SK-N-SH (cell line): ENCODE measurements at places on chromosomes 3 and 15.

DNA sequence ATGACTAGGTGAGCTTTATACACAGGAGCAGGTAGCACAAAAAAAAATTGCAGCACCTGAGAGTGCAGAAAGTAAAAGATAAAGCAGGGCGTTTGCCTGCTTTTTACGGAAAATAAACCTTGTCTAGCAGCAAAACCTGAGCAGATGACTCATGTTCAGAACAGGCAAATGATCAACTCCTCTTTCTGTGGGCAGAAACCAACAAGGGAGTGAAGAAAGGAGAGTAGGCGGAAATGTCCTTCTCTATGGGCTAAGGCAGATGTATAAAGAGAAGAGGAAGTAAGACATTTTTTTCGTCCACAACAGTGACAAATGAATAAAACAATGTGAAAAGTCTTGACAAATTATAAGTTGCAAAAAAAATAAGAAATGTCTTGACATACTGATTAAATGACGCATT lies 24.5 kb upstream of the GMNC start:
- DNase-seq = no peak

GRCh38 chr3:54909191-54909590 lies 18.7 kb downstream of the LRTM1 start:
- DNase-seq = no peak

DNA sequence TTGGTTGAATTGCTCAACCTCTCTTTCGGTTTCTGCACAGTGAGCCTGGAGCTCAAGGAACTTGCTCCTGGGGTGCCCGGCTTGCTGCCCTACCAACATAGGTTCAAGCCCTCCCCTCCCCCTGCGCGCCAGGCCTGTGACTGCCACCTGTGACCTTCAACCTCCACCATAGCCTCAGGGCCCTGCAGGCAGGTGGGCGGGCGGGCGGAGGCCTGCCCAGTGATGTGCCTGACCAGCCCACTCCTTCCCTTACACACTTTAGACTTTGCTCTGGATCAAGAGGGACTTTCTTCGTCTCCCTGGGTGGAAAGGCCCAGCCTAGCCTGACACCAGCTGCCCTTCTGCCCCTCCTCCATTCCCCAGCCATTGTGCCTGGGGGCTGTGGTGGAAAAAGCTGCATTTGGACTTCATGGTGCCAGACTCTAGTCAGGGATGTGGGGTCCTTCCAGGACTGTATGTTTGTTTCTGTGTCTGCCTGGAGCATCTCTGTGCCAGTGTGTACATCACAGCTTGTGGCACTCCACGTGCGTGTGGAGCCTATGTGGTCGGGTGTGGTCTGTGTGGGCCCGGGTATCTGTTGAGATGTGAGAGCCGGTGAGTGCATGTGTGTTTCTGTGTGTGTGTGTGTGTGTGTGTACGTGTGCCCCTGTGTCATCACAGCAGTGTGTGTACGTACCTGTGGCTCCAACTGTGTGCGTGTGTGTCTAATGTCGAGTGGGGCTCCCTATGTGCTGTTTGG lies 9.5 kb downstream of the PRKCD start:
- no peak for DNase-seq

GRCh38 chr3:188156056-188156455 lies 2.1 kb downstream of the LPP start:
- DNase-seq = no peak

- no peak for DNase-seq
Measured at GRCh38 chr3:52140769-52141168, 13.5 kb downstream of the POC1A start.

DNA sequence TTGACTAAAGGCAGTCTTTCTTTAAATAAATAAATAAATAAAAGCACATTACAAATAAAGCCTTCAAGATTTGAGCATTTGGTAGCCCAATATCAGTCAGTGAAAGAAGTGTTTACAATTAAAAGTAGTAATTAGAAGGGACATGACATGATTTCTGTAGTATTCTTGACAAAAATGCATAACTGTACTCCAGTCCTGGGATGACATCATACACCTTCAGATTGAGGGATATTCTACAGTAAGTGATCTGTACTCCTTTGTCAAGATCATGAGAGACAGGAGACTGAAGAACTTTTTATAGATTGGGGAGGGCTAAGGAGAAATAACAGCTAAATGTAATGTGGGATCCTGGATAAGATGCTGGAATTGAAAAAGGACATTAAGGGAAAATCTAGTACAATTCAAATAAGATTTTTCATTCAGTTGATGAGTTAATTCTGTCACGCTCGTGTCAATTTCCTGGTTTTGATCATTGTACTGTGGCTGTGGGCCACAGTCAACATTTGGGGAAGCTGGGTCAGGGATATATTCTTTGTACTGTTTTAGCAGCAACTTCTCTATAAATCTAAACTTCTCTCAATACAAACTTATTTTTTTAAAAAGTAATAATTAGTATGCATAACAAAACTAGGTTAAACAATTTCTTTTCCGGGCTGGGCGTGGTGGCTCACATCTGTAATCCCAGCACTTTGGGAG lies 314.8 kb downstream of the PTPRG start:
- no peak for DNase-seq

DNA sequence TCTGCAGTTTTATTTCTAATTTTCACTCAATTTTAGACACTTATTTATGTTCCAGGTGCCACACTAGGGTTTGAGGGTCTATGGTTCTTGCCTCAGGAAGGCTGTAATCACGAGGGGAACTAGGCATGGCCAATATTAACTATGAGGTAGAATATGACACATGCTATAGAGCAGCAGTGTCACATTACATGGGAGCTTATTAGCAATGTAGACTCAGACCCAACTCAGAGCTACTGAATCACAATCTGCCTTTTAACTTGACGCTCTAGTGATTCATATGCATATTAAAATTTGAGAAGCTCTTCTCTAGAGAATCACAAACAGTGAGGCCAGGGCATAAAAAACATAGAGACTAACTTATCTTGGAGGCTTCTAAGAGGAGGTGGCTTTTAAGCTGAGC lies 32.8 kb upstream of the MRPL3 start:
- no peak for DNase-seq

DNA sequence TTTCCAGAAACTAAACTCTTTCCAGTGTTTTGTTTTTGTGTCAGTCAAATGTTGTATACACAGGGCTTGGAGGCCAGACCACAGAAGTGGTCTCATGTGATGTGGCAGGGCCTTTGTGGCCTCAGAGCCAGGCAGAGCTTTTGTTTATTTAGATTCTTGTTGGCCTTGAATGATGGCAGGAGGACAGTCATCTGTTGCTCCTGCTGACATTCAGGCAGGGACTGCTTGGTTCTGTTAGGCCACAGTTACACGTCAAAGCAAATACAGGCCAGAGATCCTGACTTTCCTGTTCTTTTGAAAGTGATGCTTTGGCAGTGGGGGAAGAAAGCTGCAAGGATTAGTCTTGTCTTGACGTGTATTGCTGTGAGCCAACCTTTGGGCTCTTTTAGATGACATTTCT lies 325.1 kb downstream of the CACNA2D3 start:
- no peak for DNase-seq

DNA sequence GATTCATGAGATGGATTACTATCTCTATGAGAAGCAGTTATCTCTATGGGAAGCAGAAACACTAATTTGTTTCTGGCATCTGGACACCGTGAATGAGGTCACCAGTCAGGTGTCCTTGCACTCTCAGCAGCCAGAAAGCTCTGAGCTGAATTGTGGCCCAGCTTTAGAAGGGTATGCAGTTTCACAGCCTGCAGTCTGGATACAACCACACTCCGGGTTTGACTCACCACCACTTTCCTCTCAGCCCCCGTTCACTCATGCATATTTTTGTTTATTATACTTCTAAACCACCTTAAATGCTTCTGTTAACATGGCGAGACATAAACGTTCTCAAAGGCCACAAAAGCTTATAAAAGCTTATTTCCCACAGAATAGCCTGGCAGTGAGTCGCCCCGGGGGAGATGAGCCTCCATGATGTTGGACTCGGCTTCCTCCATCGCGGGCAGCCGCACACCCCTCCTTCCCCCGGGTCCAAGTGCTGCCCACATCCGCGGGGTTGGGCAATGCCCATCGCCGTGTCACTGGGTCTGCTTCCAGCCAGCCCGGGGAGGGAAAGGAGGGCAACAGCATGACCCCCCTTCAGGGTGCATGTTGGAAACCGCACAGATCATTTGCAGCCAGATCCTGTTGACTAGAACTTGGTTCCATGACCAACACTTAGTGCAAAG lies 16.8 kb upstream of the SLC41A3 start:
- peak; percentile 65 for DNase-seq

DNA sequence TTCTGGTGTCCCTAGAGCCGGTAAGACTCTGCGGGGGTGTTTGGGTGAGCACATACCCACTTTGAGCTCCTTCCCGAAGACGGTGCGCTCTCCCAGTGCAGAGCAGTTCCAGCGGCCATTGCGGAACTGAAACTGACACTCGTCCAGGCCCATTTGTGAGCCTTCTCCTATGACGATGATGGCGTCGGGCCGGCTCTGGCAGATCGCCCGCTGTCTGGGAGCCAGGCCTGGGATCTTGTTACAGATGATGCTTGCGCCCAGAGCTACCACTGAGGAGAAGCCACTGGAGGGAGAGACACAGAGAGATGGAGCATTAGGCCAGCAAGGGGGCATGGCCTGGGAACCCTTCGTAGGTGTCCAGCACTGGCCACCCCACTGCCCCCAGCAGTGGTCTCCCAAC lies 5.0 kb downstream of the WNT7A start:
- no peak for DNase-seq

DNA sequence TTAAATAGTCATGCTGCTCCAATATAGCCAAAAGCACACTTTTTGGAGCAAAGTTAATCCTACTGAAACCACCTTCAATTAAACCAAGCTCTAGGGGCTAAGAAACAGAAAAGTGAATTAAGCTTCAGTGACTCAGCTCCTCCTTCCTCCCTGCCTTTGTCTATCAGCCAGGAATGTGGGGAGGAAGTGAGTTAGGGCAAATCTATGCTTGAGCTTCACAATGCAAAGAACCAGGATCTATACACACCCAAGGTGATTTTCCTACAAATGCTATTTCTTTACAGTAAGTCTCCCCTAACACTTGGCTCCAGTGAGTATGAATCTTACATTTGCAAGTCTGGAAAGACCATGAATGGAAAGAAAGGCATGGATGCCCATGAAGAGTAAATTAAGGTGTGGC lies 212.1 kb downstream of the P3H2 start:
- DNase-seq = no peak

- no peak for DNase-seq
Measured at GRCh38 chr3:32292085-32292796, 53.8 kb downstream of the CMTM8 start.

GRCh38 chr3:52524752-52525679 lies 8.6 kb downstream of the NT5DC2 start:
- peak; percentile 77 for DNase-seq

- no peak for DNase-seq
Measured at GRCh38 chr3:105869861-105870755, 1.3 kb upstream of the CBLB start.

DNA sequence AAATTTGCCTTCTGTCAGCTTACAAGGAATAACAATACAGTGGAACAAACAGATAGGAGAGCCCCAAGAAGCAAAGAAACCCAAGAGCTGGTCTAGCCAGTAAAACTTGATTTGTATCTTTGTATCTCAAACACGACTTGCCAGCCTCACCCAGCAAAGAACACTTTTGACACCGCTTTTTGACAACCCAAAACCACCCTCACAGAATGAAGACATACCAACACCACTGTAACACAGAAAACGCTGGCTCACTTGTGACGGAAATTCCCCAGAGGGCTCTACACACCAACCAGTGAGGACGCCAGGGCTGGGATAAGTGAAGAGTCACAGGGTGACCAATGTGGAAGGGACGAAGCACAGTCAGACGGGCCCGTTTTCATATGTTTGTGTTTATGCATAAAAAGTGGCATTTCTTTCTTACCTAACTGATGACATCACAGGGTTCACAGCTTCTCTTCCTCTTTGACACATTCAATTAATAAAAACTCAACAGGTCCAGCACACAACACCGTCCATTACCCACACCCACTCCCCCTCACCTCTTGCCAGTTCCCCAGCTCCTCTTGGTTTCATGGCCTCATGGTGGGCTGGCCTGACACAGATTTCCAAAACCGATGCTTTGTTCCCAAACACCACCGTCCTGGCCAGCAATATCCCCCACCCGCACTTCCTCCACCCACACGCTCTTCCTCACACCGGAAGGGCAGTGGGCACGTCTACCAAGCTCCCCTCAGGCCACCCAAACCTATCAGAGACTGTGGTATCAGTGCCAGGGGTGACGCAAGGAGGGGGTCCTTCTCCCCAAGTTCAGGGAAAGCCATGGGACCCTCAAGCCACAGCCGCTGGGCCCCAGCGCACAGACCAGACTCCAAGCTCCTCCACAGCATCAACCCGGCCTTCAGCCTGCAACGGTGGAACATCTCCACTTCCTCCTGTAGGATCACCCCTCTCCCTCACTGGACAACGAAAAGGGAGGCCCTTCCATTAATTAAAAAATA lies 94.2 kb downstream of the ADAMTS17 start:
- no peak for DNase-seq

DNA sequence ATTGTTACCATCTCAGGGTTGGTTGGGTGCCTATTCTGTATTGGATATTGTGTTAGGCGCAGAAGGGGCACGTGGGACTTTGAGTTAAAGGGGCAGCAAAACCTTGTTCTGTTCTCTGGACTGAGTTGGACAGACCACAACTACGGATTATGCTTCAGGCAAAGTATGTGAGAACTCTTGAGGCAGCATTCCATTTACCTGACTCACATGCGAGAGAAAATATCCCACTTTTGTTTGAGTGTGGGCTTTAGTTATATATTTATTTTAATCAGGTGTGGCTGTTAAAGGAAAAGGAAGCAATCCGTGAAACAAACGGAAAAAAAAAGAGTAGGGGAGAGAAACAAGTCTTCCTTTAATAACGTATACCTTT lies 627 bp upstream of the PLS1 start:
- no peak for DNase-seq

GRCh38 chr15:69072906-69073305 lies 58.4 kb downstream of the NOX5 start:
- no peak for DNase-seq

- DNase-seq = no peak
Measured at GRCh38 chr3:110957247-110958025, 114.2 kb upstream of the NECTIN3 start.

GRCh38 chr15:65611888-65612615 lies 1.1 kb upstream of the INTS14 start:
- no peak for DNase-seq

DNA sequence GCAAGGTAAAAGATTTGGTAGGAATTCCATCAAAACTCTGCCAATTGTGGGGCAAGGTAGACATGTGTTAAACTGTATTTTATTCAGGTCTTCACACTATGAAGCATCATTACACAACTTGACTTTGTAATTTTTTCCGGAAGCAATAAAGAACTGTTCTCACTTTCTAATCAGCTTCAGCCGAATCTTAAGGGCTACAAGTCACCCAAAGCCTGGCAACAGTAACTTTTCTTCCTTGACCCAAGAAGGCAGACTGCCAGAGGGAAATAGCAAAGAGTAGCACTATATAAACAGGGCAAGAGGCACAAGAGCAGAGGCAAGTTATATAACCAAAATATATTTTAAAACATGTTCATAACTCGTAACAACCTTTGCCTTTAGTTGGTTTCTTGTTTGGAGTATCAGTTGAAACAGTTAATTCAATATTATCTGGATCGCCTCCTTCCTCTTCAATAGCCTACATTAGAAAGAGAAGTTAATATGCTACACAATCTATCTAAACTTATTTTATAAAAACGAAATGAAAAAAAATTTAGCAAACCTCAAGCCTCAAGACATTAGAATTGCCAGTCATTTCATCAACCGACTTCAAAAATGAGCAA lies 1.4 kb downstream of the SLTM start:
- DNase-seq = peak; percentile 9
